ENCODE measurements at places on chromosomes 7 and 10.

- no peak for DNase-seq
Observed at GRCh38 chr7:110780712-110781111, 310.2 kb upstream of the LRRN3 start.

GRCh38 chr7:105212212-105212611, 176.5 kb downstream of the SRPK2 start:
- no peak for DNase-seq

- DNase-seq: no peak
Observed at GRCh38 chr10:86946213-86947155, 10.9 kb downstream of the MMRN2 start.

- no peak for DNase-seq
Observed at GRCh38 chr7:129089521-129090212, 34.8 kb upstream of the TNPO3 start.

DNA sequence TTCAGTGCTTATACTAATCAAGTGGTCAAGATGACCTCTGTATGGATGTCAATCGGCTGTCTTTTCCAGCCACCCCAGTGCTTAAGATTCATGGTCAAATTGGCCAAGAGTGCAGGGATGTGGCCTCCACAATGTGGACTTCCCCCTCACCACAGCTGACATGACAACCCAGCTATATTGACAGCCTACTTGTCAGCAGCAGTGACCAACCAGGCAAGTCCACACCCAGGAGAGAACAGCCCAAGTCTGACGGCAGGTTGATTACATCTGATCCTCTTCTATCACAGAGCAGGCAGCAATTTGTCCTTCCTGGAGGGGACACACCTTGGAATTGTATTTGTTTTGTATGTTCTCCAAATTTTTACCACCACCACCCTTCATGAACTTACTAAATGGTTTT, 8.2 kb upstream of the ERVW-1 start:
- DNase-seq: no peak

GRCh38 chr7:23358152-23358674, 59.1 kb downstream of the MALSU1 start:
- no peak for DNase-seq

DNA sequence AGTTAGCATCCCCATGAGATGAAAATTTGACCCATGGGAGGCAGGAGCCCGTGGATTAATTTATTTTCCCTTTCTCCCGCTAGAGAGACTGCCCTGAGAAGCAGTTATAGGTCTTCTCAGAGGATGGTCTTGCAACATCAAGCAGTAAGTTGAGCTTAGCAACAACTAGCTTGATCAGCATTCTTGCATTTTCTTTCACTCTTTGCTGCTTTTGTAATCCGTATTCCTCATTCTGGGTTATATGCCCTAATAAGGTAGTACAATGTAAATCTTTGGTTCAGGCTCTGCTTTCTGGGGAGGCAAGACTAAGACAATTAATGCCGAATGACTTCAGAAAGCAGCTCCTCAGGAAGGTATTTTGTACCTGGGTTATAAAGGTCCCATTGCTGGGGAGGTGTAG, 146.8 kb downstream of the FZD1 start:
- no peak for DNase-seq

- no peak for DNase-seq
Observed at GRCh38 chr10:60719721-60720120, 58.6 kb upstream of the CDK1 start.

- DNase-seq: no peak
Observed at GRCh38 chr7:134942690-134943466, 43.4 kb upstream of the AGBL3 start.

DNA sequence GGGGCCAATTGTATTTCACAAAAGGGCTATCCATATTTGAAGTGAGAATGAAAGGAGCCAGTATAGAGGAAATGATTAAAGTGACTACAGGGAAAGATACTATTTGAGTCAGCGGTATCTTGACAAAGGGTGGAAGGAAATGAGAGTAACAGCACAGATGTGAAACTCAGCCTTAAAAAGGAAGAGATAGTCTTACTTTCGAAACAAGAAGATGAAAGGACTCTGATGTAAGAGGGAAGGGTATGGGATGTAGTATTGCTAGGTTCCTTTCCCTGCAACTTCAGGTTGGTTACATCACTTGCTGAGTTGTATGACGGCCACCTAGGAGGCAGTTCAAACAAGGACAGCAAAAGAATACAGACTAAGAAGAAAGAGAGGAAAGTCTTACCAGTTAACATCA, 13.7 kb downstream of the CISD1 start:
- no peak for DNase-seq

GRCh38 chr7:39413636-39414223, 152.5 kb upstream of the YAE1 start:
- DNase-seq: no peak

DNA sequence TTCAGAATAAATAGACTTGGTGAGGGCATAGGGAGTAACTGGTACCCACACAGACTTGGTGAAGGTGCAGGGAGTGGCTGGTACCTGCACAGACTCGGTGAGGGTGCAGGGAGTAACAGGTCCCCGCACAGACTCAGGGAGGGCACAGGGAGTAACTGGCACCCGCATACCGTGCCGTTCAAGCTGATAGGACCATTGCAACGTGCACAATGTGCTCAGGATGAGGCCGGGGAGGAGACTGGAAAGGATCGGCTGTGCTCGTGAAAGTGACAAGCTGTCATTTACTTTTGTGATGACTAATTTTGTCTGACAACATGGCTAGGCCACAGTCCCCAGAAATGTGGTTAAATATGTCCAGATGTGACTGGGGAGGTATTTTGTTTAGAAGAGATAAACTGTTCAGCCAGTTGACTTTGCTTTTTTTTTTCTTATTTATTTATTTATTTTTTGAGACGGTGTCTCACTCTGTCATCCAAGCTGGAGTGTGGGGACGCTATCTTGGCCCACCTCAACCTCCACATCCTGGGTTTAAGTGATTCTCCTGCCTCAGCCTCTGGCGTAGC, 76.2 kb upstream of the NMT2 start:
- DNase-seq: no peak

- no peak for DNase-seq
Observed at GRCh38 chr7:94059746-94060145, 55.6 kb upstream of the BET1 start.

GRCh38 chr7:36275735-36276284, 113.9 kb upstream of the ANLN start:
- DNase-seq: no peak

DNA sequence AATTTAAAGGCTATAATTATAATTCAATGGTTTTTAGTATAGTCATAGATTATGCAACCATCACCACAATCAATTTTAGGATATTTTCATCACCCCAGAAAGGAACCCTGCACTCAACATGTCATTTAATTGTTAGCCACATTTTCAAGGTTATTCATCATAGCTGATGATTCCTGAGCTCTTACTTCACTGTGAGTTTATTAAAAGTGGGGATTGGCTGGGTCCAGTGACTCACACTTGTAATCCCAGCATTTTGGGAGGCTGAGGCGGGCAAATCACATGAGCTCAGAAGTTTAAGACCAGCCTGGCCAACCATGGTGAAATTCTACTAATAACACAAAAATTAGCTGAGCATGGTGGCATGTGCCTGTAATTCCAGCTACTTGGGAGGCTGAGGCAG, 787 bp downstream of the CCL26 start:
- no peak for DNase-seq

GRCh38 chr10:49418328-49418727, 22.4 kb upstream of the DRGX start:
- DNase-seq: no peak

GRCh38 chr10:69268761-69269416, 9.4 kb upstream of the HK1 start:
- no peak for DNase-seq

DNA sequence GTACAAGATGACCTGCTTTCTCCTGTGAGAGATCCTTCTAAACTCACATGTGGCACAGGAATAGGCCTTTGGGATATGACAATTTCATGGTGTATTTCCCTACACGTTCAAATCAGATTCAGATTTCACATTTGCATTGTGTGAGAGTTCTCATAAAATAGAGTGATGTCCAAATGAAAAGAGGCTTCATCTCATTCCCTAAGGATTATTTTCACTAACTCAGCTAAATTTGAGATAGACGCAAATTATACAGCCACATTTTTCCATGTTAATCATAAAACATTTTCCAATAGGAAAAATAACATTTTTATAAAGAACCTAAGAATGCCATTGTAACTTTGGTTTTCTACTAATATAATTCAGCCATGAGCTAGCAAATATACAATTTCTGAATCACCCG, 35.5 kb upstream of the PARD3 start:
- no peak for DNase-seq

DNA sequence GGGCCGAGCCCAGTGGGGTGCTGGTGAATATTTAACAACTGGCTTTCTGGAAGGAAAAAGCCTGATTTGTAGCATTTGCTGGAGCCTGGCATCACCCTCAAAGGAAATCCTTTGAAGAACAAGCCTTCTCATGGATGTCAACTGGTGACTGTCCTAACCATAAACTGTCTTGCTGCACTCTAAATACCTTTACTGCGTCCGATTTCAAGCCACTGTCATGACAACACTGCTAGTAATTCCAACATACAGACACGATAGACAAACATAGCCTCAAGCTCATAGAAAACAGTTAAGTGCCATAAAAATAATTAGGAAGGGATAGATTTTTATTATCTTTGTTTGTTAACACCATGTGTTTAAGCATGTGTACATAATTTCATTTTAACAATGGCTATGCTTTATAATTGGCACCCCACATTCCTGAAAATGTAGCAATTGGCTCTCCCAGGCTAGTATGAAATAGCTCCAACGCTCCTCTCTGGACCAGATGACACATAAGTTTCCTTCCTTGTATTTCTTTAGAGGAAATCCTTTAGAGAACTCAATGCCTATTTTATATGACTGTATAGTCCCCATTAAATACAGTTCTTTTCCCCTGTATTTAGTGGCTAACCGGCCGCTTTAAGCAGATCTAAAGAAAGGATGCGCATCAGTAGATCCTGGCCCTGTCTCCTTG, 273.4 kb downstream of the PRPF18 start:
- DNase-seq: no peak

DNA sequence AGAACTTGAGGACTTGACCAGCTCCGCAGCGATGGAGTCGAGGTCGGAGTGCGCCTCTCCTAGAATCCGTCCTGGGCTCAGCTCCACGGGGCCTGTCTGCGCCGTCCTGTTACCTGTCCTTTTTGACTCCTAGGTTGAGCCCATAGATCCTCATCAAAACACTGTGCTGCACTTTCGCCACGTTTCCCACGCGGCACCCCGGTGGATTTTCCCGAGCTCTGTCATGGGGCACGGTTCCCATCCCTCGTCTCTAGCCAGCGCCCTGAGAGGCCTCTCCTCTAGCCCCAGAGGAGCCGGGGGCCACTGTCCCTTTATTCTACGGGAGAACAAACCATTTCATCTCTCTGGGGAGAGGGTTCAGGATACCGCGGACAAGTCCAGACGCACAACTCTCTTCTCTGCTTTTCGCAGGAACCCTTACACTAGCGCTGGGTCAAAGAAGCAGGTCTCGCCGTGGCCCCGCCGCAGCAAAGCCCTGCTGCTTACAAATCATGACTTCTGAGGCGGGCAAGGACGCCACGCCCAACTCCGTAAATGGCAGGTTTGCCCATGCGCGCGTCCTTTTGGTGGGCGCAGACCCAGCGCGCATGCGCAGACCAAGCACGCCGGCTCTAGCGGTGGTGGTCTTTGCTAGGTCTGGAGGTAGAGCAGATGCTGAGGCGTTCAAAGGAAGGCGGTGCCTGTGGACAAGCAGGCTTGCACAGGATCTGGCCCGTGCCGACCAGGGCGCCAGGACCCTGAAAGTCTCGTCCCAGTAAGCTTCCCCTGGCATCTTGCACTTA, 10.3 kb upstream of the ANKRD7 start:
- peak; percentile 77 for DNase-seq

- no peak for DNase-seq
Observed at GRCh38 chr7:105655067-105655466, 73.8 kb upstream of the EFCAB10 start.

- DNase-seq: no peak
Observed at GRCh38 chr7:881441-882234, 5.3 kb downstream of the GET4 start.

DNA sequence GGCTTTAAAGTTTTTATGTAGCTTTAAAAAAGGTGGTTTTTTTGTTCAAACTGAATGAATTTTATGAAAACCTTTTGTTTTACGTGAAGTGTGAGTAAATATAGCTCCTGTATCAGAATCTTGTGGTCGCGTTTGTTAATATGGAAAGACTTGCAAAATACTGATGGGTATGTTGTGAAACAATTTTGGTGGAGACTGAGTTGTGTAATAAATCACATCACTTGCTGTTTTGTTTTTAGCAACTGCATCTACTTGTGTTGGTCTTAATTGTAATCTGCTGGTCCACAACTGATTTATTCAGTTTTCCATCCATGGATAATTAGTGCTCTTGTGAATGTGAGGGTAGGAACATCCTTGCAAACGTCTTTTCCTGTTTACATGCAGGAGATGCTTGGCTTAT, 10.5 kb downstream of the PLXDC2 start:
- no peak for DNase-seq

DNA sequence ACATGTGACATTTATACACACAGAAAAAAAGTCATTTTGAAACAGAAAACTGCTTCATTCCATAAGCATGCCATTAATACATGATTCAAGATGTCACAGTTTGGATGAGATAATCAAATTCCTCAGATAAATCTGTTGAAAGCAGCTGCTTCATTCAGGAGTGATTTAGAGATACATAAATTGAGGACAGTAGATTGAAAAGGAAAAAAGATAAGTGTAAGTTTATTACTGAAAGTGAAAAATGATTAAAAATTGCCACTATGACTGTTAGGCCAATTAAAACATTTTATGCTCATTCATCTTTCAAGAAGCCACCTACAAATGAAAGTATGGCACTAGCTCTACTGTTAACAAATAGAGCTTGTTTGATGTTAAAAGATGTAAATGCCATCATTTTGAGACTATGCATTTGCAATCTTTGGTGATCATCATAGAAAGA, 136.9 kb upstream of the CDK6 start:
- DNase-seq: no peak

GRCh38 chr10:127916826-127917225, 9.9 kb downstream of the PTPRE start:
- no peak for DNase-seq

DNA sequence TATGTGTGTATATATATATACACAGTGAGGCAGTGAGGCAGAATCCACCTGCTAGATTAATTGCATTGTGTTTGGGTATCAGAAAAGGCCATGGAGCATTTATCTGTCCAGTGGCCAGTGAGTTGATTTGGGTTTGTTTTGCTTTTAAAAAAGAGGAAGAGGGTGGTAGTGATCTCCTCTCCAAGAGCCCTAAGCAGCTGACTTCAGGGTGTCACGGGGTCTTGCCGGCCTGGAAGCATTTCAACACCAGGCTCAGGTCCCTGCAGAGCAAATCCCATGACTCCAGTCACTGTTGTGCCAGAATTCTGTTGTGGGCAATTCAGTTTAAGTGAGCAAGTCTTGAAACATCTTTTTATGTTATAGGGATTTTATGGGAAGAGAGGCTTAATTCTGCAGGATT, 30.6 kb upstream of the GPNMB start:
- DNase-seq: no peak

- DNase-seq: no peak
Observed at GRCh38 chr7:122695816-122696215, 3.1 kb downstream of the RNF133 start.

All from stimulated activated CD8-positive, alpha-beta memory T cell treated with anti-CD3 and anti-CD28 coated beads, Interleukin-12 subunit alpha, Interleukin-12 subunit beta, amount 100 ng/mL, for 4 hours (primary cell).